Neural progenitor cell (in vitro differentiated cells): ENCODE measurements at places on chromosomes 3 and 15. TPM values are rescaled to one million over a fixed set of nuclear protein-coding genes. Genes with fewer than 3 reads are reported as not detected.

TRA2B gene
- total RNA-seq, result 310 and 431 TPM in 2 replicates

ERICH6 gene
- total RNA-seq, result 0.28 TPM in 1 of 2 replicates, not detected in the other

RTP1 gene
- 0.43 TPM in 1 of 2 replicates, not detected in the other for total RNA-seq

GRCh38 chr3:177604181-177604580, 406.9 kb upstream of the TBL1XR1 start:
- no peaks in the 10 kb centered on the region for H3K36me3 ChIP-seq
- H3K27ac ChIP-seq, result no peak overlapping the region
- no peak for DNase-seq
- no peak overlapping the region for H3K4me3 ChIP-seq

GRCh38 chr3:9675736-9676290, 26.5 kb downstream of the MTMR14 start:
- no peaks in the 10 kb centered on the region for H3K27me3 ChIP-seq
- no peaks in the 10 kb centered on the region for H3K4me1 ChIP-seq
- no peaks in the 10 kb centered on the region for H3K36me3 ChIP-seq
- no peak for DNase-seq

DNA sequence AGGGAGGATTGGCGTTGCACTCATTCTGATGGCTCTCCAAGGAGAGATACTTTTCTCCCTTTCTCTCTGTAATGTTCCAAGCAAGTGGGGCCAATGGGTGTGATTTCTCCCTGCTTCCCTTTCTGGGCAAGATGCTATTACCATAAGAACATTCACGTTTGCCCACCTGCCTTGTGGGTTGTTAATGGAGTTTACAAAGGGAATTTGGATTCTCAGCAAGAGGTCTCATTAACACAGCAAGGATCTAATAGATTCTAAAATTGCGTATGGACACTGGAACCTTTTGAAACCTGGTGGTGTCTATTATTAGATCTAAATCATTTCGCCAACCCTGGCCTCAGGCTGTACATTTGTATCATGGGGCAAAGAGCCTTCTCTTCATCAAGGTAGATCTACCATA, 74.1 kb downstream of the SLCO3A1 start:
- H3K27me3 ChIP-seq, result no peaks in the 10 kb centered on the region
- H3K36me3 ChIP-seq, result no peaks in the 10 kb centered on the region
- no peak for DNase-seq
- no peak overlapping the region for H3K4me3 ChIP-seq
